ENCODE measurements at places on chromosomes 16 and 17.

DNA sequence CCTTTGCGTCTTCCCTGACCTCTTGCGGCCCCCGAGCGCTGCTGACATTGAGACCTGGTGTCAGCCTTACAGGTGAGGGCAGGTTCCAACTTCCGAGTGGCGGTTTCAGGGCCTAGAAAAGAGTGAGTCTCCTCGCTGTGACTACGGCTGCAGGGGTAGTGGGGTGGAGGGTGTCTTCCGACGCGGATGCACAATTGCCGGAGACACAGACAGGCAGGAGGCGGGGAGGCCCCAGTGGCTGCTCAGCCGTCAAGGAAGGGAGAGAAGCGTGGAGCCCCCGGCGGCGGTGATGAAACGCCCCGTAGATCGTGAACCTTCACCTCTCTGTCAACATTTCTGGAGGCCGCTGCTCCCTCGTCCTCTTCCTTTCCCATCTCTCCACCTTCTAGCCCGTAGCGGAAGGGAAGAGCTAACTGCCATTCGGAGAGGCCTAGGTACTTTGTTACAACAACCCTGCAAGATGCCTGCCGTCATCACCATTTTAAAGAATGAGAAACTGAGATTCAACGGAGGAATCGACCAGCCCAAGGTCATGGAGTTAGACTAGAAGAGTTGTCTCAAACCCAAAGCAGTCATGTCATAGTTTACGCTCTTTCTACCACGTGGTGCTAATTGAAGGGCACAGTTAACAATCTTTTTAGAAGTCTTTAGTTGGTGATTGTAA is 485 bp downstream of the DNAJA3 start:
- no peak for DNase-seq

DNA sequence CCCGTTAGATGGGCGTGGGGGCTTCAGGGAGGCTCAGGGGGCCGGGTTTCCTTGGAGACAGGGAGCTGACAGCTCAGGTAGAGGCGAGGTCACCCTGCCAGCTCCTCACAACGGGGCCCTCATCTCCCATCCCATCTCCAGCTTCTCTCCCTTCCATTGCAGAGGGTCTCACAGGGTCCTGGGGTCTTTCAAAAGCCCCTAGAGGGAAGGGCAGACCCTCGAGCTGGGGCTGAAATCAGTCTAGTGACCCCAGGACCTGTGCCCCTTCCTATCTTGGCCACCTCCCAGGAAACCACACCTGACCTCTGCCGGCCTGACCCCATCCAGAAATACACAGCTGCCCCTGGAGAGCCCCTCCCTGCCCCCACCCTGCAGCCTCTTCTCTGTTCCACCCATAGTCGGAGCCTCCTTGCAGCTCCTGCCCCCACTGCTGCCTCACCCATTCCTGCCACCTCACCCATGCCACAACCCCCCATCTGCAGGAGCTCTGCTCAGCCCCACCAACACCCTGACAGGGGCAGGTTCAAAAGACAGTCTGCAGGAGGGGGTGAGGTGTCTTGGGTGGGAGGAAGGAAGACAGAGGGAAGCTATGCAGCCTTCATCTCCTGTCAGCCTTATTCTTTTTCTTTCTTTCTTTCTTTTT is 23.4 kb downstream of the PIK3R5 start:
- DNase-seq = peak; percentile 53

- no peak for DNase-seq
Observed at GRCh38 chr16:72149676-72150464, 22.1 kb downstream of the PMFBP1 start.

GRCh38 chr16:68041783-68042182 is 18.7 kb downstream of the DUS2 start:
- DNase-seq = no peak

- peak; percentile 86 for DNase-seq
Observed at GRCh38 chr16:17070882-17071592, 399.7 kb downstream of the XYLT1 start.

Data from CD4-positive, alpha-beta T cell treated with Interferon gamma for 1 hour (primary cell).